ENCODE measurements at places on chromosomes 11 and 22.

GRCh38 chr22:20549232-20549841 lies 41.9 kb downstream of the MED15 start:
- peak; percentile 57 for DNase-seq

DNA sequence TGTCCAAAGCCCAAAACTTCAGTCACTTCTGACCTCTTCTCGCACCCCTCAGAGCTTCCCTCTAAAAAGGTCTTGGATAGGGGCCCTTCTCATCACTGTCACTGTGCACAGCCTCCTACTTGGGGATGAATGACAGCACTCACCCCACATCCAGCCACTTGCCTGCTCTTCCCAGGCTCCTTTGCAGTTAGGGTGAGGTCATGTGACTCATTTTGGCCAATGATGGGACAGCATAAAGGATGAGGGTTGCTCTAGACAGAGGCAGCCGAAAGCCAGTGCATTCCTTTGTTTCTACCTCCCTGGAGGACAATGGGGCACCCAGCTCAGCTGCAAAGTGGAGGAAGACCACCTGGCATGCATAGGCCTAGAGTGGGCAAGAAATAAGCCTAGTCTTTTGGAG lies 1413.3 kb downstream of the TBC1D22A start:
- DNase-seq = no peak

DNA sequence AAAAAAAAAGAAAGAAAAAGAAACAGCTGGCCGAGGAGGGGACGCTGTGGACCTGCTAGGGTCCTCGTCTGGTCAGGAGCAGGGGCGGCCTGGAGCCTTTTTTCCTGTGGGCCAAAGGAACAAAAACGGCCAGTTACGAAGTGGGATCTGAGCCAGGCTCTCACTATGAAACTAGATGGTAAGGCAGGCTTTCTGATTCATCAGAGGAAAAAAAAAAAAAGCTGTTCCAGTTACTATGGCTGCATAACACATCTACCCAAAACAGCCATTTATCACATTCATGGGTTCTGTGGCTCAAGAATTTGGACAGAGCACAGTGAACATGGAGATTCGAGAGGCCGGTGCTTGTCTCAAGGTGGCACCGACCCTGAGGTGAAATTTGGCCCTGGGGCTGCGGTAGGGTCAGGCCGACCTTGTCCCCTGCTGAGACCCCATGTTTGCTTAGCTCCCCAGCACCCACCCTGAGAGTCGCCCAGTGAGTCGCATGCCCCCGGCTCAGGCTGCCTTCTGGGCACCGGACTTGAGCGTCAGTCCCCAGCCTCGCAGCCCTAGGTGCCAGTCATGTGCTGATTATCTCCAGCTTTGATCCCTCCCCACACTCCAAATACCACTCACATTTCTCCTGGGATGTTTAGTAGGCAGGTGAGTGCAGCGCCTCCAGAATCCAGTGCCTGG lies 34.2 kb downstream of the MRGPRD start:
- no peak for DNase-seq

DNA sequence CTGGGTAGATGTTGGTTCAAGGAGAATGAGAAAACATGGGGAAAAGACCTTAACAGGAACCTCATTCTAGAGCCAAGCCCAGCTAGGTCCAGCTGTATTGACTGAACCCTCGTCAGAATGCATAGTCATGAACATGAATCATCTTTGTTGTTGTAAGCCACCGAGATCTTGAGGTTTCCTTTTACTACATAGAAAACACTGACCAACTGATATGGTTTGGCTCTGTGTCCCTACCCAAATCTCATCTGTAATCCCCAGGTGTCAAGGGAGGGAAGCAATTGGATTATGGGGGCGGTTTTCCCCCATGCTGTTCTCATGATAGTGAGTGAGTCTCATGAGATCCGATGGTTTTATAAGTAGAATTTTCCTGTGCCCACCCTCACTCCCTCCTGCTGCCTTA lies 19.4 kb upstream of the PHOX2A start:
- DNase-seq = no peak

DNA sequence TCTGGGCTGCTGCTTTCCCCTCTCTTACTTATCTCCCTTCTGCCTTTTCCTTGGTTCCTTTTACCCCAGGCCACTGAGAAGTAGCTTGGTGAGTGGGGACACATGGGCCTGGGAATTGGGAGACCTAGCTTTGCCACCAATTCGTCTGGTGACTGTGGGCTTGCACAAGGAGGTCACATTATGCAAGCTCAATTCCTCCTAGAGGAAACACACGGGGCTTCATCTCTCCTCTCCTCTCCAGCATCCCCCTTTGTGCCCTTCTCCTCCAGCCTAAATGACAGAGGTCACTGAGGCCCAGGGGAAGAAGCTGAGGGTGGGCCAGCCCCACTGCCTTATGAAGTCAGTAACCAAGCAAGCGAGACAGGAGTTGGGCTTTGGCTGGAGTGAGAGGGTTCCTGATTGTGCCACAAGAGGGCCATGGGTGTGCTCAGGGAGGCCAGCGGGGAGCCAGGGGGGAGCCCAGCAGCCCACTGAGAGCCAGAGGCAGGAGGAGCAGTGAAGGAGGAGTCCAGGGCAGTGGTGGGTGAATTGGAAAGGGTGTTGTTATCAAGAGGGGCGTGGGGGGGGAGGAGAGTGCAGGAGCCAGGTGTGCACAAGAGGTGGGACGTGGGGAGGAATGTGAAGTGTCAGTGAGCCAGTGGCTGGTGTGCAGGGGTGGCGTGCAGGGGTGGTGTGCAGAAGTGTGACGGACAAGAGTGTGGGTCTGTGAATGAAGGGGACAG lies 2.0 kb downstream of the CLCF1 start:
- no peak for DNase-seq

DNA sequence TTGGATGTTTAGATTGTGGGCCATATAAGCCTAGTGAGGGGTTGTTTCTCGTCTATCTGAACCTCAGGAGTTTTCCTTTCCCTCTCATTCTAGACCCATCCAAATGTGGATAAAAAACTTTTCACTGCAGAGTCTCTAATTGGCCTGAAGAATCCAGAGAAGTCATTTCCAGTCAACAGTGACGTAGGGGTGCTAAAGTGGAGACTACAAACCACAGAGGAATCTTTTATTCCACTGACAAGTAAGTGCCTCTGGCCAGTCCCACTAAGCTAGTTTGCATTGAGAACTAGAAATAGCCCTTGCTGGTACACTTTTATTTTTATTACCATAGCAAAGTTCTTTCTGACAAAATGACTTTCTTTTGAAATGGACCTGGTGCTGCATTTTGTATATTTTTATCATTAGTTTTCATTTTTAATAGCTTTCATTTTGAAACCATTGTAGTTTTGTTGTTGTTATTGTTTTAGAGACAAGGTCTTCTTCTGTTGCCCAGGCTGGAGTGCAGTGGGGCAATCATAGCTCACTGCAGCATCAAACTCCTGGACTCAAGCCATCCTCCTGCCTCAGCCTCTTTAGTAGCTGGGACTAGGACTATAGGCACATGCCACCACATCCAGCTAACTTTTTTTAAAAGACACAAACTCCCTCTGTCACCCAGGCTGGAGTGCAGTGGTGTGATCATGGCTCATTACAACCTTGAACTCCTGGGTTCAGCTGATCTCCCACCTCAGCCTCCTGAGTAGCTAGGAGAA lies 14.6 kb upstream of the PHLDB1 start:
- no peak for DNase-seq

GRCh38 chr11:110133160-110133559 lies 40.0 kb downstream of the ZC3H12C start:
- DNase-seq = no peak

DNA sequence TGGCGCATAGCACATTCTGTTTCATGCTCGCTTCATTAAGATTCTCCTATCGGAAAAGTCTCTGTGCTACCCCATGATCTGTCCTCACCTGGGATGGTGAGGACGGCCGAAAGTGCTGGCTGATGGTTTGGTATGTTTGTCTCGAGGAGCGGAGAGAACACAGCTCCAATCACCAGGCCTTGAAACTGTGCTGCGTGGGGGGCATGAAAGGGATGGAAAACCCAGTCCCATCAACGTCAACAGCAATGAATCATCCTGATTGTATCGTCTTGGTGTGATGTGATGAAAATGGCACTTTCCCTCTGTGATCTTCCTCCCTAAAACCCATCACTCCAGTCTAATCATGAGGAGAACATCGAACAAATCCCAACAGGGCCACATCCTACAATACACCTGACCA lies 8.4 kb downstream of the FXYD6 start:
- no peak for DNase-seq

DNA sequence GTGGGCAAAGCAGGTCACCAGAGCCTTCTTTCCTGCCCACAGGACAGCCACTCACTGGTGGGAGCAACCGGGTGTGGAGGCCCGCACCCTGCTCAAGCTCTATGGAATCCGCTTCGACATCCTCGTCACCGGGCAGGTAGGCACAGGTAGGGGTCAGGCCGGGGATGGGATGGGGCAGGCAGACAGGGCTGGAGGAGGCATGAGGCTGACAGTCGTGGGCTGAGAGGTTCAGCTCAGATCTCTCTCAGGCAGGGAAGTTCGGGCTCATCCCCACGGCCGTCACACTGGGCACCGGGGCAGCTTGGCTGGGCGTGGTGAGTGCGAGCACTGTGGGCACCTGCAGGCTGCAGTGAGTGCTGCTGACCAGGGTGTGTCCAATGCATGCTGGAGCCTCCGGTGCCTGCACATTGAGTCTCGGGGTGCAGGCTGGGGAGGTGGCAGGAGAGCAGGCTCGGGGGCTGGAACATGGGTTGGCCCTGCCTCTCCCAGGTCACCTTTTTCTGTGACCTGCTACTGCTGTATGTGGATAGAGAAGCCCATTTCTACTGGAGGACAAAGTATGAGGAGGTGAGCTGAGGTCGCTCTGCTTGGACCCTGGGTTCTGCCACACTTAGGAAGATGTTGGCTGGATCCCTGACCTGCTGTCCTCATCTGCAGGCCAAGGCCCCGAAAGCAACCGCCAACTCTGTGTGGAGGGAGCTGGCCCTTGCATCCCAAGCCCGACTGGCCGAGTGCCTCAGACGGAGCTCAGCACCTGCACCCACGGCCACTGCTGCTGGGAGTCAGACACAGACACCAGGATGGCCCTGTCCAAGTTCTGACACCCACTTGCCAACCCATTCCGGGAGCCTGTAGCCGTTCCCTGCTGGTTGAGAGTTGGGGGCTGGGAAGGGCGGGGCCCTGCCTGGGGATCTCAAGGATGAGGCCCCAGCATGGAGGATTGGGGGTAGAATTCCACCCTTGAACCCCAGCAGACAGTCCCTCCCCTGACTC lies 6.3 kb downstream of the SLC7A4 start:
- no peak for DNase-seq

DNA sequence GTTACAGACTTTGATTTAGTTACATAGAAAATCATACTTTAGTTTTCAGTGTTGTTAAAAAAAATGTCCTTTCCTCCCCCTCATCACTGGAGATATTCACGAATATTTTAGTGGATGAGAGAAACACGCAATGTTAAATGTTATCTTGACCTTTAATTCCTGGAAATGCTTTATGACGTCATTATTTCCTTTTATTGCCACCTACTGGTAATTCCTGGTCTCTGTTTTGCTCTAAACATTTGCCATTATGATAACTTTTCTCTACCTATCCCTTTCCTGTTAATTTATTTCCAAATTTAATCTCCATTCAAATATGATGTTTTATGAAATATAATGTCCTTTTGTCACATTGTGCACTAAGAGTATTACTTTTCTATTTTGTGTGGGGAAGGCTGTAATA lies 770.6 kb downstream of the FAM181B start:
- DNase-seq = no peak

- DNase-seq = no peak
These were observed 15.1 kb downstream of the RCN1 start for GRCh38 chr11:32105871-32106560.

DNA sequence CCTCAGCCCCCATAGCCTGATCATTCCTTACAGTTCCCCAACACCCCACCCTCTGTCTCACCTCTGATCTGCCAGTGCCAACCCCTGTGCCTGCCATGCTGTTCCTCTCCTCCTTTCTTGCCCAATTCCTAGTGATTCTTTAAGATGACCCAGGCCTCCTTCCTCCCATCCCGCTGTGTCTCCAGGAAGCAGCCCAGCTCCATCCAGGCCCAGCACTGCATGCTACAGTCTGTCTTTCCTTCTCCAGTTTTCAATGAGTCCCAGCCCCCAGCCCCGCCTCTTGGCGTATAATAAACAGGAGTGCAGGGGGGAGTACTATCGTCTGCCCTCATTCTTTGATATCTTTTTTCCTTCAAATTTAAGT lies 12.3 kb downstream of the LTBP3 start:
- no peak for DNase-seq

Data from T-helper 9 cell (primary cell).